ENCODE measurements at places on chromosomes 3 and 15.

- DNase-seq: no peak
- no peaks in the 10 kb centered on the region for H3K27me3 ChIP-seq
- no peaks in the 10 kb centered on the region for H3K4me1 ChIP-seq
- no peak overlapping the region for H3K27ac ChIP-seq
- no peak overlapping the region for H3K4me3 ChIP-seq
- H3K36me3 ChIP-seq: peaks cover 2% of the 10 kb centered on the region
Measured at GRCh38 chr15:57284535-57284934, 91.8 kb upstream of the CGNL1 start.

DNA sequence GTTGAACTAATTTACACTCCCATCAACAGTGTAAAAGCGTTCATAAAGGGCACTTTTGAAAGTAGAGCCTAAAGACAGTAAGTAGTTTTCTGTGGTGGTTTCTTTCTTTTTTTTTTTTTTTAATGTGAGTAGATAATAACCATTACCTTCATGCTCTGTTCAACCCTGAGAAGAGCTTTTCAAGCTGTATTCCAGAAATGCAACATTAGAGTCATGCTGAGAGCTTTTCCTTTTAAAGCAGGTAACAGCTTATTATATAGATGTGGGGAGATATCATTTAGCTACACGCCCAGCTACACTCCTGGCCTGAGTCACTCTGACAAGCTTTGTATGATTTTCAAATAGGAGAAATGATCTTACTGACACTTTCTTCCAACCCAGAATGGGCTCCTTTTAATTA is 96.2 kb upstream of the ARHGEF26 start:
- H3K4me1 ChIP-seq: no peaks in the 10 kb centered on the region
- no peaks in the 10 kb centered on the region for H3K27me3 ChIP-seq
- DNase-seq: no peak

GRCh38 chr15:49620199-49620598 is 419 bp downstream of the FAM227B start:
- peak overlapping the region; percentile 43 for H3K27ac ChIP-seq
- H3K36me3 ChIP-seq: no peaks in the 10 kb centered on the region
- no peaks in the 10 kb centered on the region for H3K27me3 ChIP-seq
- H3K4me3 ChIP-seq: peak overlapping the region; percentile 76

- no peak for DNase-seq
- no peaks in the 10 kb centered on the region for H3K4me1 ChIP-seq
- H3K36me3 ChIP-seq: no peaks in the 10 kb centered on the region
- H3K4me3 ChIP-seq: no peak overlapping the region
Measured at GRCh38 chr3:82224661-82225060, 463.2 kb upstream of the GBE1 start.

- H3K36me3 ChIP-seq: no peaks in the 10 kb centered on the region
- H3K4me1 ChIP-seq: no peaks in the 10 kb centered on the region
- peaks cover 1% of the 10 kb centered on the region for H3K27me3 ChIP-seq
Measured at GRCh38 chr3:148938936-148939335, 52.4 kb upstream of the GYG1 start.

DNA sequence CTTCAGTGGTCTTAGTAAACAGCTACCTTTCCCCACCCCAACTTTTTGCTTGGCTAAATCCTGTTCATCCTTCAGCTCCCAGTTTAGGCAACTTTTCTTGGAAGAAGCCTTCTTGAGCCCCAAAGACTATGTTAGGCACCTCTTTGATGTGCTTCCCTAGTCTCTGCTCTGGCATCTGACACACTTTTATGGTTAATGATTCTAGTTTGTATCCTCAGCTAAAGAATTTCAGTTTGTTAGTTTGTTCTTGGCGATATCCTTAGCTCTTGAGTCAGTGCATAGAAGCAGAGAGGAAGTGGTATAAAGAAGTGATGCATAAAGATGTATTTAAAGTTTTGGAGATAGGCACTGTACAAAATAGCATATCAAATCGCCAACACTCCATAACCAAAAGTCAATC is 168.4 kb downstream of the WDR72 start:
- no peak overlapping the region for H3K4me3 ChIP-seq
- no peak overlapping the region for H3K27ac ChIP-seq
- no peak for DNase-seq
- no peaks in the 10 kb centered on the region for H3K36me3 ChIP-seq
- H3K27me3 ChIP-seq: no peaks in the 10 kb centered on the region

DNA sequence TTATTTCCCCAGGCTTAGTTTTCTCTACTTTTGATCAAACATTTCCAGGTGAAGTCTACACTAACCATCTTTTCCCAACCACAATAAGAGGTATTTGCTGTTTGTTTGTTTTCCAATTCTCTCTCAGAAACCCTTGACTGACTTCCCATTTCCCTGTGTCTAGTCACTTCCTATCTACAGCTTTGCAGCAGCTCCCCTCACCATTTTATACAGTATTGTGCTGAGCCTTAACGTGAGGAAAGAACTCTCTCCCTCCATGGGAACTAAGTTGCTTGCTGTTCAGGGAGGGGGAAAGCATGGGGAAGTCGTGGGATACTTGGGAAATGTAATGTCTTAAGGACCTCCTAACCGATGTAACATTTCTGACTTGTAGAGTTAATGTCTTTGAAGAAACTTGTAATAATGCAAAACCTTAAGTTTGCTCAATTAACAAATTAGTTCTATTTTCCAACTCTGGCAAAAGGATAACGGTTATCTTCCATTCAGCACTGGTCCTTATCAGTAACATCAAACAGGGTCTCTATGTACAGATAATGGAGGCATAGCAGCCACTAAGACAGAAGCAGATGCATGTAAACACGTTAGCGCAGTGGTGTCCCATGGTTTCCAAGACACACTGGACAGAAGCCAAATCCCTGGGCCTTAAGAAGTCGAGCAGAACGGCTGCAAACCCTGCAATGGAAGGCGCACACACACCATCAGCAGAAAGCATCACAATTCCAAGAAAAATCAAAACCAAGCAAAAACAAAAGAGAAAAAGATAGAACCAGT is 39.7 kb downstream of the NPTN start:
- H3K27ac ChIP-seq: no peak overlapping the region
- peaks cover 3% of the 10 kb centered on the region for H3K36me3 ChIP-seq
- no peak for DNase-seq

GRCh38 chr3:134871818-134872217 is 76.8 kb downstream of the EPHB1 start:
- no peak overlapping the region for H3K27ac ChIP-seq
- H3K4me1 ChIP-seq: no peaks in the 10 kb centered on the region
- H3K36me3 ChIP-seq: no peaks in the 10 kb centered on the region
- H3K4me3 ChIP-seq: no peak overlapping the region
- no peaks in the 10 kb centered on the region for H3K27me3 ChIP-seq

DNA sequence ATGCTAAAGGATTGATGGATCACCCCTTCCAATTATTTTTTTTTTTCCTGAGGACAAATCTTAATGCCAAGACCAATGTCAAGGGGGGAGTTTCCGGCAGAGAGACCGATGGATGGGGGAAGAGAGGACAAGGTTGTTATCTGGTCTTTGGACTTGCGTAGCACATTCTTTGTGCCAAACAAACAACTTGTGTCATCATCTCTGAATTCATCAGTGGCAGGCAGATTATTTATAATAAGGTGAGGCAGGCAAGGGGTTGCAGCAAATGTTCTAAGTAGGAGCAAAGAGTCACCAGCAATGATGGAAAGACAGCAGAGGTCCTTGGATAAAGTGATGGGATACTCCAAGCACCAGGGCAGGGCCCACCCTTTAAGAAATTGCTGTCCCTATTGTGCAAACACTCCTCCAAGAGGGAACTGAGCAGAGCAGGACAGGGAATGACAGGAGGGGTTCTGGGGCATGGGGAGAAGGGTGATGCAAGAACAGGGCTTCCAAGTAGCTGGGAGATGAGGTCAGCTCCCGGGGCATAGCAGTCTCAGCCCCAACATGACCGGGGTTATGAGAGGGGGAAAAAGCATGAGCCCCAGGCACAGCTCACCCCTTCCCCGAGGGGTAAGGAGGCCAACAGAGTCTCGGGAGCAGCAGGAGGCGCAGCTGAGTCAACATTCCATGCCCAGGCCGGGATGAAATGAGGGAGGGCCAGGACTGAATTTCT is 57.4 kb downstream of the ANXA2 start:
- H3K27me3 ChIP-seq: no peaks in the 10 kb centered on the region
- no peaks in the 10 kb centered on the region for H3K36me3 ChIP-seq
- H3K27ac ChIP-seq: no peak overlapping the region
- no peak for DNase-seq

- peak overlapping the region; percentile 17 for H3K4me3 ChIP-seq
- H3K36me3 ChIP-seq: no peaks in the 10 kb centered on the region
- H3K27me3 ChIP-seq: no peaks in the 10 kb centered on the region
- DNase-seq: no peak
- H3K4me1 ChIP-seq: peaks cover 2% of the 10 kb centered on the region
Measured at GRCh38 chr15:40952301-40952900, 870 bp upstream of the CHAC1 start.

DNA sequence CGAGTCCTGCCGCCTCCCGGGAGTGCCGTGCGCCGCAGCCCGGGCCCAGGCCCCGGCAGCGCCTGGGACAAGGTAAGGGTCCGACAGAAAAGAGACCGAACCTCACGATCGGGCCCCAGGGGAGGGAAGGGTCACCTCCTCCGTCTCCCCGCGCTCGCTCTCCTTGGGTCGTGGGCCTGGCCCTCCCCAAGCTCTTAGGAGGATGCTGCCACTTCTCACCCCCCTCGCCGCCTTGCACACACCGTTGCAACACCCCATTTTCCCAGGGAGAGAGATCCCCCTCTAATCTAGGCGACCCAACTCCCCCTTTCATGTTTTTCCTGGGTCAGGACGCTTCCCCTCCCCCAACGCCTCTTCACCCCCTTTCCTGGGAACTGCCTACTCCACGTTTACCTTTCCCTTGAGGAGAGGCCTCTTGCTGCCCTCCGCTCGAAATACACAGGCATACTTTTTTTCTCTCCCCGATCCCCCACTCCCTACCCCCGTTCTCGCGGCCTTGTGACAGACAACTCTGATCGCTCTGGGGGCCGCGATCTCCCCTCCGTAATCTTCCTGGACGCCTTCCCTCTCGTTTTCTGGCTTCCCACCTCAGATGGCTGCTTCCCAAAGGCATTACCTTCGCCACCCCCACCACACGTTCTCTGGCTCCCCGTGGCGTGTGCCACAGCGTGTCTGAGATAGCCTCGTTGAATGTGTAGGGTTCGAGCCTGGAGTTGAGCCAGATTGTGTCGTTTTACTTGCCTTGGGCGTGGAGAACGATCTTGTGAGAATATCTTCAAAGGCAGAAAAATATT is 688 bp downstream of the SETD5 start:
- peak overlapping the region; percentile 36 for H3K4me3 ChIP-seq
- no peaks in the 10 kb centered on the region for H3K36me3 ChIP-seq
- peak overlapping the region; percentile 95 for H3K27ac ChIP-seq
- H3K4me1 ChIP-seq: no peaks in the 10 kb centered on the region

GRCh38 chr3:32340611-32341365 is 50.9 kb upstream of the CMTM7 start:
- no peaks in the 10 kb centered on the region for H3K27me3 ChIP-seq
- no peak for DNase-seq
- H3K4me3 ChIP-seq: no peak overlapping the region

GRCh38 chr3:16174389-16174788 is at the start of gene GALNT15:
TSS of gene GALNT15 (plus strand) at chr3:16174680. CDS start at chr3:16175152, 472 bp downstream.
- H3K36me3 ChIP-seq: no peaks in the 10 kb centered on the region
- no peaks in the 10 kb centered on the region for H3K27me3 ChIP-seq
- peak; percentile 95 for DNase-seq
- peak within 1 kb of the TSS; percentile 27 for H3K4me3 ChIP-seq

GRCh38 chr3:23422517-23422851 is 219.4 kb downstream of the UBE2E2 start:
- no peaks in the 10 kb centered on the region for H3K4me1 ChIP-seq
- H3K4me3 ChIP-seq: no peak overlapping the region
- H3K27ac ChIP-seq: no peak overlapping the region
- no peaks in the 10 kb centered on the region for H3K27me3 ChIP-seq

All from aorta (tissue), 5 donors.